ENCODE measurements at places on chromosomes 7 and 10.
A peak's percentile ranks its signal among the peaks of the same experiment; 100 is the strongest.

GRCh38 chr7:116230191-116231005, 20.1 kb downstream of the TES start:
- no peak for ATAC-seq

- no peak for ATAC-seq
Measured at GRCh38 chr7:104150470-104150869, 57.3 kb downstream of the ORC5 start.

- ATAC-seq: no peak
Measured at GRCh38 chr7:49014870-49015269, 90.5 kb downstream of the CDC14C start.

DNA sequence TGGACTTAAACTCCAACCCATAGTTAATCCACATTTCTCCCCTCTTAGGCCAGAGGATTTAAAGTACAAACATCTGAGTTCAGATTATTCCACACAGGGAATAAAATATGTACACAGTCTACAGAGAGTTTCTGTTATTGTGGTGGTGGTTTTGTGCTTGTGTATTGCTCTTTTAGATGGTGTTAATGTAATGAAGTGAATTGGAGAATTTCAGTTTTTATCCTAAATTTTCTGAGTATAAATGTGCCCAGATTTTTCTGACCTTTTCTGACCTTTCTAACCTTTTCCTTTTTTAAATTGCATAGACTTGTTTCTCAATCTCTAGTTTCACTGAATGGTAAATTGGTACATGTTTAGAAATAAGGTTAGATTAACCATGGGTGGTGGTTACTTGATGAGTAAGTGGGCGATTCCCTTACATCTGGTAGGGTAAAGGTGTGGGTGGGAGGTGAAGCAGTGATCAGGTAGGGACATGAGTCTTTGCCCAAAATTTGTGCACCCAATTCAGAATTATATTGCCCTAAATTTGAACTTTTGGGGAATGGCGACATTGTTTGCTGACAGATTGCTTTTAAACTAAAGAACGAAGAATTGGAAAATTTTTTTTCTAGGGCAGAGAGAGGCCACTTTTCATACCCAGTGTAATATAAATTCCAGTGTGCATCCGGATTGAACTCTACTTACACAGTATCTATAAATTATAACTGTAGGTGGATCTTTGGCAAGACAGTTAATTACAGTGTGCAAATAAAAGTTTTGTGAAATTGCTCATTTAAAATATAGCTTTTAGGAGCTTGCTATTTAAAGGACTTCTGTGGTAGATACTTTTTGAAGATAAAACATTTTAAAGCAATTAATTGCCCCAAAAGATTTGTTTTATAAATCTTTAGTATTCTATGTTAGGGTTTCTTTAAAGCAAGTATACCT, 62.2 kb downstream of the ST7 start:
- no peak for ATAC-seq

DNA sequence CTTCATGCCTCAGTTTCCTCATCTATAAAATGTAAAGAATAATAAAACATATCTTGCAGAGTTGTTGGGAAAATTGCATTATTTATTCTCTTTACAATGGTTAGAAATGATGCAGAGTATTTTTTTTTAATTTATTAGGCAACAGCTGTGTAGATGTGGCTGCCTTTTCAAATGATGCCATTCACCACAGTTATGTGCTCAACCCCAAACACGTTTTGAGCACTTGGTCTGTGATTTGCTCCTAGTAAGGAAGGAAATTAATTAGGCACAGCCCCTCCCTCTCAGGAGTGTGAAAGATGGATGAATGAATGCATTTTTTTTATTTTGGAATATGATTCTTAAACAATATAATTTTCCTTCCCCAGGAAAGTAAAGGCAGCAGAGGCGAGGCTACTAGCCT, 575.1 kb downstream of the GALNT17 start:
- ATAC-seq: no peak

- peak; percentile 8 for ATAC-seq
Measured at GRCh38 chr10:132308587-132309470, 1.1 kb upstream of the STK32C start.

- ATAC-seq: no peak
Measured at GRCh38 chr7:61111-61510, 131.3 kb upstream of the FAM20C start.

GRCh38 chr10:72846238-72846637, 47.3 kb upstream of the OIT3 start:
- ATAC-seq: no peak

GRCh38 chr7:119329715-119330114, 943.3 kb upstream of the KCND2 start:
- ATAC-seq: no peak

- no peak for ATAC-seq
Measured at GRCh38 chr7:72476608-72477305, 64.6 kb upstream of the CALN1 start.
